ENCODE measurements at places on chromosomes 12 and 14. TPM values are rescaled to one million over a fixed set of nuclear protein-coding genes. Genes with fewer than 3 reads are reported as not detected.

PPP1CC gene
- 85.8 TPM for total RNA-seq

GRCh38 chr12:121775501-121775900 is 18.0 kb downstream of the RHOF start:
- no peak for DNase-seq

TSPAN11 gene
- 2.8 TPM for total RNA-seq

GLIPR1L1 gene
- not detected for total RNA-seq

DNA sequence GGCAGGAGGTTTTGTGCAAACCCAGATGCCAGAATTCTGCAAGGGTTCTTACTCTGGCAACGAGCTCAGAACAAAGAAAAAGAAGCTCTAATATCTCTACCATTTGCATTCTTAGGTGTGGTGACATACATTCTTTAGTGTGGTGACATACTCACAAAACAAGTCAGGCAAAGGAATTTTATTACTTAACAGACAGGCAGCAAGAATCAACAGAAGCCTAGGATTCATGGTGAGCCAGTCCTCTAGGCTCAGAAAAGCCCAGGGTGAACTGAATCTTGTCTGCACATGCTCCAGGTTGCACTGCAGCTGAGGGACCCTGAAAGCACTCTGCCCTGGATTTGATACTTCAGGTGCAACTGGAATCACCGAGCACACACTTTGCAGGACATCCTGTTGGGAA is 122.4 kb upstream of the PTPRQ start:
- no peak for DNase-seq

DNA sequence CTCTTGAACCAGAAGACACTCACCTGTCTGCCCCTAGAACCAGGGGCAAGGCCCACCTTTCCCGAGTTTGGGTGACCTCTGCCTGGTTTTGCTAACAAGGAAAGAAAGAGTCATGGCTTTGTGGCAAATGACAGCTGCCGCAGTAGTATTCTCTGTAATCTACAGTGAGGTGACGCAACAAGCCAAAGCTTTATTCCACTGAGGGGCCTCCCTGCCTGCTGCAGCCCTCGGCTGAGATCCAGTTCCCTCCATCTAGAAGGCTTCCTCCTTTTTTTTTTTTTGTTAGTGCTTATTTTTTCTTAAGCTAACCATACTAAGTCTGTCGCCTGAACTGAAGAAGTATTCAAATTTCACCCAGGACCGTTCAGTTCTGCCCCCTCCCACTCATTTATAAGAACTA is 142.3 kb upstream of the TMCC3 start:
- no peak for DNase-seq

GRCh38 chr12:42744539-42745182 is 155.1 kb upstream of the PRICKLE1 start:
- DNase-seq, result no peak

DNA sequence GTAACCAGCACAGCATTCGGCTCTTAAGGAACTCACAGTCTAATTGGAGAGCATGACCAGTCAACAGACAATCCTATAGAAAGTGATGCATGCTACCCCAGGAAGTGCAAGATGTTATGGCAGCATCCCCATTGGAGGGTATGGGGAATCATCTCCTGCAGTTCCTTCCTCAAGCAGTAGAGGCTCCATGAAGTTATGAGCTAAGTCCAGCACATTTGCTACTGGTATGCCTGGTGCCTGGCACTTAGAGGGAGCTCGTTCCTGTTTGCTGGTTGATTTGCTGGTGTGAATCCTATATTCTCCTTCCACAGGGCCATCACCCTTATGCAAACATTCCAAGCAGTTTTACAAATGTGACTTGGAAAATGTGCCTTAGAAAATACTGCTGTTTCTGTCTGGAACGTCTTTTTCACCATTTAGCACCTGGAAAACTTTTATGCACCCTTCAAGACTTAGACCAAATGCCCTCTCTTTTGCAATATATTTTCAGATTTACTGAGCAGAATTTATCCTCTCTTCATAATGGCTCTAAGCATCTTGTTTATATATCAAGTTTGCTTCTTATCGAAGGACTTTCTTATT is 136.1 kb upstream of the WSCD2 start:
- no peak for DNase-seq

TAS2R50 gene
- total RNA-seq, result 5.7 TPM

DNA sequence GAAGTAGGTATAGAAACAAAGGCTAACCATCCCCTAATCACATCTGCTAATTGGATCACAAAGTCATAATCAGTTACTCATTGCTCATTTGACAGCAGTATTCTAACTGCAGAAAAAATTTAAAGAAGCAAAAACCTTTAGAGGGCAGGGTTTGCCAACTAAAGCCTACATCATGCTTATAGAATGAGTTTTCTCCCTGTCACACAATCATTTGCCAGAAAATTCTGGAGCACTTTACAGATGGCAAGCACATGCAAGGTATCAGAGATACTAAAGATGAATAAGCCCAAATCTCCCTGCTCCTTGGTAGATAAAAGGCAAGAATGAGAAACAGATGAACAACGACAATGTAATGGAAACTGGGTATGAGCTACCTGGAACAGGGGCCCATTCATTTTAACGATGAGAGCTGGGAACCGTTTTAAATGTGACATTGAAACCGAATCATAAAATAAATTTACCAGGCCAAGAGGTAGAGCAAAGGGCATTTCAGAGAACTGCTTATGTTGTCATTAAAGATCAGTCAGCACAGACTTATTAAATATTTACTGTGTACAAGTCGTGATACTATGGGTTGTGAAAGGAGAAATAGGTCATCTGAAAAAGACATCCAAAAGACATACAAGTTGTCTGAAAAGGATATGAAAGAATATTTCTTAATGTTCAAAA is 211.4 kb upstream of the ABCD2 start:
- DNase-seq, result no peak

GRCh38 chr12:1360441-1361210 is 233.8 kb downstream of the FBXL14 start:
- no peak for DNase-seq

DNA sequence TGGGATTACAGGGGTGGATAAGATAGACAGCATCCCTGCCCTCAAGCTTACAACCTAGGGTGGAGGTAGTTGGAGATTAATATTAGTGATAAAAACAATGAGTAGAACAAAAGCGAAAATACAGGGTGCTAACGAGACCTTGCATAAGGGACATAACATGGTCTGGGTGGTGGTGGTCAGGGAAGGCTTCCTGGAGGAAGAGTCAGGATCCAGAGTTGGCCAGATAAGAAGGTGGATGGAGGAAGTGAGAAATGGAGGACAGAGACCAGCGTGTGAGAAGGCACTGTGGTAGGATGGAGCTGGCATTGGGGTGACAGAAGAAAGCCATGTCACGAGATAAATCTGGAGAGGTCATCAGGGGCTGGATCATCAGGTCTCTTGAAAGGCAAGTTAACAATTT is 19.2 kb downstream of the NOS1 start:
- no peak for DNase-seq

DNA sequence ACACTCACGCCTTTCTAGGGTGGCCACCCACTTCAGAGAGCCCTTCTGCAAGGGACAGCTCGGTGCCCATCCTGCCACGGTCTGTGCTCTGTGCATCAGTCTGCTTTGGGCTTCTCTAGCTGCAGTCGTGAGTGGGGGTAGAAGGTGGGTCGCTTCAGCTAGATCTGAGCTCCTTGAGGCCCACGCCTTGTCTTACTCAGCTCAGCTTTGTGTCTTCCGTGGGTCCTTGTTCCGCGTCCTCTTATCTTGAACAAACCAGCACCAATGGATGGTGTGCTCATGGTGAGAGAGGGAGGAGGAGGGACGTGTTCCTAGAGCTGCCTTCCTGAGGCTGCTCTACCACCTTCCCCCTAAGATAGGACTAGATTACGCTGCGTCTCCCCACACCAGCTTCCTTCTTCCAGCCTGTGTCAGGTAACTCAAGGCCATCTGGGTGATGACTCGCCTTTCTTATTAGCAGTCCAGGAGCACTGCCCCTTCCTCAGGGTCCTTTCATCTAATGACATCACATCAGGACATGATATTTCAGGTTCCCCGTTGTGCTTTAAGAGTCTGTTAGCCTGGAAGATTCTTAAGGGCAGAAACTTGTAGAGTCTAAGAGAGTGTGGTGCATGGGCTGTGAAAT is 118.8 kb downstream of the TSPAN9 start:
- no peak for DNase-seq

GRCh38 chr12:56336361-56337167 is 2.1 kb upstream of the IL23A start:
- peak; percentile 44 for DNase-seq

GRCh38 chr12:56154246-56154771 is 1.9 kb downstream of the MYL6B start:
- no peak for DNase-seq

DNA sequence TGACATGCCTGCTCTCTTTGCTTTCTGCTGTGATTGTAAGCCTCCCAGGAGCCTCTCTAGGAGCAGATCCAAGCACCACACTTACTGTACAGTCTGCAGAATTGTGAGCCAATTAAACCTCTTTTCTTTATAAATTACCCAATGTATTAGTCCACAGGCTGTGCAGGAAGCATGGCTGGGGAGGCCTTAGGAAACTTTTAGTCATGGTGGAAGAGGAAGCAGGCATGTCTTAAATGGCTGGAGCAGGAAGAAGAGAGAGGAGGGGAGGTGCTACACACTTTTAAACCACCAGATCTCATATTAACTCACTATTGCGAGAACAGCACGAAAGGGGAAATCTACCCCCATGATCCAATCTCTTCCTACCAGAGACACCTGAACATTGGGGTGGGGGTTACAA is 108.9 kb downstream of the DERA start:
- no peak for DNase-seq

DNA sequence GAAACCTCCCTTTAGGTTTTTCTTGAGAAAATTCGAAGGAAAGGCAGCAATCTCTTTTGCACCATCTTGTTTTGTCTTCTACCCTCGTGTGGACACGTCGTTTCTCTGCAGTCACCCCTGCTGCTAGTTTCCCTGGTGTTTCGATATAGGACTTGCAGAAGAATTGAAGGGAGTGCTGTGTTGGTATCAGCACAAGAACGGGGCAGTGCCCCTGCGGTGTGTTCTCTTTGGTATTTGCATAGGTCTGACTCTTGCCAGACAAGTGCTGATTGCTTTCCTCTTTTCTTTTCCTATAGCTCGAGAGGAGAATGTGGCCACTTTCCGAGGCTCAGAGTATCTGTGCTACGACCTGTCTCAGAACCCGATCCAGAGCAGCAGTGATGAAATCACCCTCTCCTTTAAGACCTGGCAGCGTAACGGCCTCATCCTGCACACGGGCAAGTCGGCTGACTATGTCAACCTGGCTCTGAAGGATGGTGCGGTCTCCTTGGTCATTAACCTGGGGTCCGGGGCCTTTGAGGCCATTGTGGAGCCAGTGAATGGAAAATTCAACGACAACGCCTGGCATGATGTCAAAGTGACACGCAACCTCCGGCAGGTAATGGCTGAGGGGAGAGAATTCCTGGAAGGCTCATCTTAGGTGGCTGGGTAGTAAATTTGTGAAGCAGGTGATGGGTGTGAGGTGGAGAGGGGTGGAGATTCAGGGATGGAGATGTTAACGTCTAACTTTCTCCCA is 474.8 kb downstream of the NRXN3 start:
- DNase-seq, result no peak

DNA sequence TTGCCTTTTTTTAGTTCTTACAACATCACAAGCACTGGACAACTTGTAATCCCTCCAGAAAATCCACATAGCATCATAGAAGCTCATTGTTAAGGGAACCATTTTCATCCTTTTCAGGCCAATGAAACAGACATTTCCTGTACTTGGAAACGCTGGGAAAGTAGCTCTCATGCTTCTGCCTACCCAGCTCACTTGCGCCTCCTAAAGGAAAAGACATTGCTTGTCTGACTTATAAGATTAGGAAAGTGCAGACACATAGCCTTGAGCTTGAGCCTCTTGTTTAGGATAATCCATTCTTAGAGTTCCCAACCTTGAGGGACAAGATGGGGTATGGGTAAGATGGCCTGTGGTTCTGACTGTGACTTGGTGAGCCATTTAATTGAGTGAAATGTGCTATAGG is 589.5 kb downstream of the NOVA1 start:
- no peak for DNase-seq

DNA sequence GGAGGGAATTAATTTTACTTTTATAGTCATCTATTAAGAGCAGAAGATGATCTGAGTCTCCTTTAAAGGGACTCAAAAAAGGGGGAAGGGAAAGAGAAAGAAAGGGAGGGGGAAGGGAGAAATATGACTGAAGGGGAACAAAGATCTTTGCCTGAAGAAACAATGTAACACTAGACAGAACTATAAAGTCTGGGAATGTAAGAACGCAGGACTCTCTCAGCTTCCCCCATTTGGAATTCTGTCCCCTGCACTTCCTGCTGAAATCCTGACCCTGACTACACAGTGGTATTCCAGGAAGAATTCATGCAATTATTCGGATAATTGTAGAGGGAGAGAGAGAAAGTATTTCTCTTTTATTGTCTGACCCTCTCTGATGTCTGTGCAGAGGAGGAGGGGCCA is 8.6 kb upstream of the HOXC11 start:
- no peak for DNase-seq

RASSF9 gene
- 6.5 TPM for total RNA-seq

DNA sequence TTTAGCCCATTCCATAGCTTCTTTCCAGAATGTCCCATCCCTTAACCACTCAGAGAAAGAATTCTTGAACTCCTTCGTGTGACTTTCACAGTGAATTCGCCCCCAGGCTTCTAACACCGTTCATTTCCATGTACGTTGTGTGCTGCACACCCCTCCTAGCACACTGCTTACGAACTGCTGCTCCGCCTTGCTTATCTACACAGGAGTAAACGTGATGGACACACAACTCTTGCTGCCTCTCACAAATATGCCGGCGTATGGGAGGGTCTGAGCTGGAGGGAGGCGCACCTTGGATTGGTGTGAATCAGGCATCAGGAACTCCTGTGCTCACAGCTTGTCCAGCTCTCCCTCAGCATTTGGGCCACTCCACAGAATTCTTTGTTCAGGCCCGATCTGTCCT is 3.9 kb upstream of the ADGRD1 start:
- DNase-seq, result no peak

GRCh38 chr12:54175200-54175963 is 13.4 kb downstream of the SMUG1 start:
- no peak for DNase-seq

FGF6 gene
- total RNA-seq, result not detected

CCNT1 gene
- 42.0 TPM for total RNA-seq

DNA sequence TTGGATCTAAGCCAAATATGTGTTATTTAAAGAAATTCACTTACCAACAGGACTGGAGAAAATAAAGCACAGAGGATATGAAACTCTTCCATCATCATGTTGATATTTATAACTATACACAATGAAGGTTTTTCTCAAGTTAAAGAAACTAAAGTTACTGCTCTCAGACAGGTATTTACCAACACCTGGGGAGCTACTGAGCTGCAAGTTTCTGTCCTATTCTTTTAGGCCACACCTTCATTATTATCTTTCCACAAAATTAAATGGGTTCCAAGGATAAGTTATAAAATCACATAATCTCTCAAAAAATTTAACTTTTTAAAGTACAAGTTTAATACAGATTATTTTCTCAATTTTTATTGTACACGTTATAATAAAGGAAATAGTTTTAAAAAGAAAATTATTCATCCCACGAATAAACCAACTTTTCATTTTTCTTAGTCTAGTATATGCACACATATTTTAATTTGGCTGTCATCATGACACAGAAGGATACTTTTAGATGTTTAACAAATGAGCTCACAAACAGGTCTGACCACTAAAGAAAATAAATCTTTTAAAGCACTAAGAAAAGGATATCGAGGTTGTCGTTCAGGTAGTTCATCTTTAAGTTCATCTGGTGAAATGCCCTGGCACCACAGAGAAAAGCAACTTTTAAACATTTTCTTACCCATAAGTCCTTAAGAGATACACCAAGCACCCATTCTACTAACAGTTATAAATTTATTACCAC is 7.8 kb downstream of the GMFB start:
- DNase-seq, result no peak

GRCh38 chr14:92863286-92864080 is 59.5 kb upstream of the CHGA start:
- no peak for DNase-seq

Measured in aorta (tissue), 5 donors.